Subcutaneous preadipocyte (primary cell): ENCODE measurements at places on chromosomes 16 and 17. TPM values are rescaled to one million over a fixed set of nuclear protein-coding genes. Genes with fewer than 3 reads are reported as not detected.

The GCGR gene
- total RNA-seq = not detected in 2 replicates

The KRTAP4-9 gene
- total RNA-seq = not detected in 2 replicates

The HEATR9 gene
- total RNA-seq = not detected in 2 replicates

The MYH3 gene
- 0.37 and 0.39 TPM in 2 replicates for total RNA-seq

The BPTF gene
- total RNA-seq = 43.0 and 53.6 TPM in 2 replicates

The DLX3 gene
- total RNA-seq = under 0.01 and 0.98 TPM in 2 replicates

The SPNS3 gene
- total RNA-seq = not detected in 2 replicates

The PDE6G gene
- total RNA-seq = not detected in 2 replicates

The KRT12 gene
- total RNA-seq = not detected in 2 replicates

The ZNHIT3 gene
- 14.7 and 15.1 TPM in 2 replicates for total RNA-seq

The COPZ2 gene
- 24.8 and 44.1 TPM in 2 replicates for total RNA-seq

The NTN3 gene
- total RNA-seq = under 0.01 and 0.20 TPM in 2 replicates

The KRTAP1-5 gene
- total RNA-seq = 1.1 and 1.6 TPM in 2 replicates

The TMED6 gene
- total RNA-seq = 0.37 TPM in 1 of 2 replicates, not detected in the other

The EZH1 gene
- 26.5 and 26.6 TPM in 2 replicates for total RNA-seq

The KRTAP17-1 gene
- not detected in 2 replicates for total RNA-seq

The ARHGAP27 gene
- total RNA-seq = 1.8 and 4.7 TPM in 2 replicates

The KRTAP4-7 gene
- total RNA-seq = not detected in 2 replicates

The CCL4 gene
- total RNA-seq = not detected in 2 replicates

The TEX14 gene
- 0.20 and 0.73 TPM in 2 replicates for total RNA-seq

The ASIC2 gene
- not detected in 2 replicates for total RNA-seq

The CHD9NB gene
- total RNA-seq = 0.98 and 1.8 TPM in 2 replicates

The C17orf75 gene
- 9.9 and 13.5 TPM in 2 replicates for total RNA-seq

The BICDL2 gene
- not detected in 2 replicates for total RNA-seq

The GRAPL gene
- total RNA-seq = not detected in 2 replicates

The C16orf82 gene
- total RNA-seq = not detected in 2 replicates

The ADAMTS18 gene
- total RNA-seq = not detected in 2 replicates

The GAS7 gene
- 4.5 and 18.4 TPM in 2 replicates for total RNA-seq

The TP53TG3 gene
- 1.4 TPM in 1 of 2 replicates, not detected in the other for total RNA-seq

The UNC45B gene
- not detected in 2 replicates for total RNA-seq
